Dorsolateral prefrontal cortex (tissue), 122 donors: ENCODE measurements at places on chromosomes 3 and 15.

- no peak for DNase-seq
These were observed 48.9 kb upstream of the KY start for GRCh38 chr3:134699721-134700120.

DNA sequence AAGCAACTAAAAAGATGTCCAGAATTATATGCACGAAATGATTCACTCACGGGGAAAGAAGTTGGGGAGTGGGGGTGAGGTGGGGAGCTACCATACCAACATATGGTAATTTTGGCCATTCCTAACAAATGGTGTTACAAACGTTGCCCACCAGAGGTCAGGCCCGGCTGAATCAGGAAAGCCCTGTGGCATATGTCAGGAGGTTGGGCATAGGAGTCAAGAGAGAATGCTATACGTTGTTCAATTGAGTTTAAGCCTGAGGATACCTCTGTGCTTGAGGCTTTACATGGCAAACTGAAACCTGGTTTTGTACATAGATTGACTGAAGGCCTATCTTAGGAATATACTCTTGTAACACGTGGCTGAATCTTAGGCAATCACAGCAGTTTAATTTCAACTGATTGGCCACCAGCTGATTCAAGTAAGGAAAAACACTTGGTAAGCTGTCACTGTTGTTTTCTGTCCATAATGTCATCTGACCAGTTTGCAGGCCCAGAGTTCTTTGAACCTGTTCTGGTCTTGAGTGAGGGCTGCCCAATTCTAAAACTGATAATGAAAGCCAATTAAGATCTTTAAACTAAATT lies 23.4 kb upstream of the SLC2A2 start:
- peak; percentile 50 for DNase-seq

DNA sequence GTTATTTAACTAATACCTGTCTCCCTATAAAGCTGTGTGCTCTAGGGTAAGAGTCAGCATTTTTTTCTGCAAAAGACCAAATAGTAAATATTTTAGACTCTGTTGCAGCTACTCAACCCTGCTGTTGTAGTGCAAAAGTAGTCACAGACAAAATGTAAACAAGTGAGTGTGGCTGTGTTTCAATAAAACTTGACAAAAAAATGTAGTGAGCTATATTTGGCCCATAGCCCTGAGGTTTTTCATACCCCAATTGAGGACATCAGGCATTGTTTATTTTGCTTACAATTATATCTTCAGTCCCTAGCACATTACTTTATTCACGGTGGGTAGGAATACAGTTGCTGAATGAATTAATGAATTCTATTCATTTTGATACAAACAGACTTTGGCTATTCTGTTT lies 58.7 kb upstream of the TBC1D5 start:
- DNase-seq, result no peak

GRCh38 chr3:48397767-48398681 lies 26.0 kb downstream of the FBXW12 start:
- DNase-seq, result peak; percentile 33

GRCh38 chr3:126959136-126959920 lies 23.6 kb upstream of the PLXNA1 start:
- no peak for DNase-seq

GRCh38 chr15:39934397-39935071 lies 619 bp downstream of the EIF2AK4 start:
- peak; percentile 61 for DNase-seq

- no peak for DNase-seq
These were observed 2.9 kb downstream of the ITPR1 start for GRCh38 chr3:4496087-4496452.

DNA sequence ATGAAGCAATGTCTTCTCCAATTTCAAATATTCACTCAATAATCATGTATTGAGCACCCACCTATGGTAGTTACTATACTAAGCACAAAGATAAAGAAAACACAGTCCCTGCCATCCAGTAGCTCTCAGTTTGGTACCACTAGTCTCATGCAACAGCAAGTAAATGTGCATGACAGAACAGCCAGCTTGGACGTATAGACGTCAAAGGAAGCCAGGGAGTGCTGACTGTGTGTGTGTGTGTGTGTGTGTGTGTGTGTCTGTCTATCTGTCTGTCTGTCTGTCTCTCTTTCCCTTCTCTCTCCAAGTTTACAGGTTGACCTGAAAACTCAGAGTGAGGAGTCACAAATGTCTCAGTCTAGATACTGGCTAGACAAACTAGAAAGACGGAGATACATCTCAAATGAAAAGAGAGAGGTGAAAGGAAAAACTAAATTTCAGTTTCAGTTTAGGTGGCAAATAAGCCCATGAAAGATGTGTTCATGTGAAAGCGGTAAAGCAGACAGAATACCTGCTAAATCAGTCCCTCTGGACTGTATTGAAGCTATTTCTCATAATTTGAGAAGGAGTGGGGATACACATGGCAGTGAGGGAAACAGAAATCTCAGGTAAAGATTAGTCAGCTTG lies 141.1 kb upstream of the PTPRG start:
- DNase-seq, result no peak

DNA sequence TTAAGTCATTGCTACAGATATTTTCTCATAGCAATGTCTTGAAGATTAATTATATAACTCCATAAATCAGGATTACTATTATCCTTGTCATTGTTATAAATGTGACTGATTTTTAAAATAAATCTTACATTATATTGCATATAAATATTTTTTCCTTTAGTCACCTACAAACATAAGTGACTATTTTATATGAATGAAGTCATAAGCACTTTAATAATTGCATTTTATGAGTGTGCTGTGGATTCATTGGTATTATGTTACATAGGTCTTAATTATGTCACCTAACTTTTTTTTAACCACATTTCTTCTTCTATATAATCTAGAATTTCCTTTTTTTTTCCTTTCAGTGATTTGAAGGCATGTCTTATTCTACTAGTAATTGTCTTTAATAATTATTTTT lies 1191.2 kb downstream of the NSUN3 start:
- DNase-seq, result no peak

DNA sequence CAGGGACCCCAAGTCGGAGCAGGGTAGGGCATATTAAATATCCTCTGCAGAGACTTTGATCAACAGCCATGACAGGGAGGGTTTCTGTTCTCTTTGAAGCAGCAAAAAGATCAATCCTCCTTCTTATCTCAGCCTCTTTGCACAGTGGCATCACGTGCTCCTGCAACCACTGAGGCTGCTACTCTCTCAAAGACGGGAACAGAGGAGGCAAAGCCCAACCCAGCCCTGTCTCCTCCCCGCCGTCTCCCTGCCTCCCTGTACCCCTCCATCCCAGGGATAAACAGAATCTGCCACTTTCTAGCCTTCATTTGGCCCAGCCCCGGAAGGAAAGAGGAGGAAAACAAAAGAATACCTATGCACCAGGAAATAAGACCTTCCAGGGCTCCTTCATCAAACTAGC lies 7.5 kb upstream of the TBC1D21 start:
- DNase-seq, result no peak

DNA sequence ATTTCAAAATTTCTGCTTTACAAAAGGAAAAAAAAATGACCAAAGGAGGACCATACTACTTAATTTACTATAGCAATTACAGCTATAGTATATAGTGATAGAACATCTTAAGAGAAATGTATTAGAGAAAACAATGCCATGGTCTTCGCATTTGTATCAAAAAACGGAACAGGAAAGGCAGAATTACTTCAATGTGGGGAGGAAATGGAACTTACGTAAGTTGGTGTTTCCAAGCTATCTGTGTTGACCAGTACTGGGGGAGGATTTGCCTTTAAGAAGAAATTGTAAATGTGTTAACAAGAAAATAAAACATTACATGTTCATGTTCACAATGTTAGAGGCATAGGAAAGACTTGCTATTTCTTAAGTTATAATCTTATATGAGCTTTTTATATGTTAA lies 119.9 kb upstream of the MELTF start:
- no peak for DNase-seq

GRCh38 chr3:51620543-51620942 lies 50.5 kb upstream of the TEX264 start:
- no peak for DNase-seq

DNA sequence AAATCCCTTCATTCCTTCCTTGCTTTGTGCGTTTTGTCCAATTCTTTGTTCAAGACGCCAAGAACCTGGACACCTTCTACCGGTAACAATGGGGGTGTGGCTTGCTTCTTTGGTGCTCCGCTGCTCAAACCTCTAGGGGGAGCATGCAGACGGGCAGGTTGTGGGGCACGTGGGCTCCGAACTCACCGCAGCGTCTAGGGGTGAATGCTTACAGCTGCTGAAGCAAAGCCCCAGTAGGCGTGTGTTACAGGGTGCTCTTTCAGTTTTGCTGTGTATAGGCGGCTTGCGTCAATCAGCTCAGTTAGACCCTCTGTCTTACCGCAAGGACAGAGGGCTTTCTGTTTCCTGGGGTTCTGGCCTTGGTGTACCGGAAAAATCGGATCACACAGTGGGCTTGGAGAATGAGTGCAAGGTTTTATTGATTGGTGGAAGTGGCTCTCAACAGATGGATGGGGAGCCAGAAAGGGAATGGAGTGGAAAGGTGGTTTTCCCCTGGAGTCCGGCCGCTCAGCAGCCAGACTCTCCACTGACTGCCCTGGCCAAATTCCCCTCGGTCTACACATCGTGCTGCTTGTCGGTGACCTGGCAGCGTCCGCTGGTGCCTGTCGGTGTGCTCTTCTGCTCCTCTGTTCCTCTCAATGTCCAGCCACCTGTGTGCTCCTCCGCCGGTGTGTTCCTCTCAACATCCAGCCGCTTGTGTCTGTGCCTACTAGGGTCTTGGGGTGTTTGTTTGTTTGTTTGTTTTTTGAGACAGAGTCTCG lies 1.2 kb upstream of the LRRC34 start:
- no peak for DNase-seq

DNA sequence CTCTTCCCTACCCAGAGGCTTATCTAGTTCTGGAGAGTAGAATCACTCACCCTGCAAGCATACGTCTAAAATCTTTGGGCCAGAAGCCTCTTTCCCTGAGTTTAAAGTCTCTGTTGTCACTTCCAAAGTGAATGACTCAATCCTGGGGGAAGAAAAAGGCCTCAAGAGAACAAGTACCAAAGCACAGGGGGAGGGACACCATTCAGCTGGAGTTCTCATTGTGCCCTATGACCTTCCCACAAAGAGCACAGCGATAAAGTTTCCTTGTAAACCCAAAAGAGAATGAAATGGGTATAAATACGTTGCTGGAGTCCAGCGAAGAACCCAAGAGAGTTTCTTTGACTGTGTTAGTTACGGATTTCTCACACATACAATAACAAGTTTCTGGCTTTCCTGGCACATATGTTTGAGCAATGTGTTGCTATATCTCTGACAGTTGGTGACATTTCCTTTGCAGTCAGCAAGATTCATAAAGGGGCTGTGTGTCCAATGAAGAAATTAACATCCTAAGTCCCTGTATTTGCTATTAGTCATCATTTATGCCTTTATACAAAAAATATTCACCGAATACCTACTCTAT lies 107.3 kb upstream of the PTPRG start:
- DNase-seq, result no peak

- no peak for DNase-seq
These were observed 64.0 kb downstream of the CHST2 start for GRCh38 chr3:143183665-143183964.

DNA sequence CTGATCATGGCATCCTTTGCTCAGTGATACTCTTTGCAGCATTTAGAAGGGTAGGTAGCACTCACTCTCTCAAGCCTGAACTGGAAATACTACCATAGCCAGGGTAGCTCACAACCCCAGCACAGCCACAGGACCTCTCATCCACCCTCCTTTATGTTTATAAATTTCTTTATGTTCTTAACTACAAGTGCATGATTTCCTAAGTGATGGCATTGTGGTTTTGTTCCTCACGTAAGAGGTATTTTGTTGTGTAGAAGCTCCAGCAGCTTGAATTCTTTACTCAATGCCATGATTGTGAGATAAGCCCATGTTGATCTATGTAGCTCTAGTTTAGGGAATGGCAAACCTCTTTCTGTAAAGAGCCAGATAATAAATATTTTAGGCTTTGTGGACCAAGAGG lies 7.9 kb upstream of the RTP3 start:
- no peak for DNase-seq

DNA sequence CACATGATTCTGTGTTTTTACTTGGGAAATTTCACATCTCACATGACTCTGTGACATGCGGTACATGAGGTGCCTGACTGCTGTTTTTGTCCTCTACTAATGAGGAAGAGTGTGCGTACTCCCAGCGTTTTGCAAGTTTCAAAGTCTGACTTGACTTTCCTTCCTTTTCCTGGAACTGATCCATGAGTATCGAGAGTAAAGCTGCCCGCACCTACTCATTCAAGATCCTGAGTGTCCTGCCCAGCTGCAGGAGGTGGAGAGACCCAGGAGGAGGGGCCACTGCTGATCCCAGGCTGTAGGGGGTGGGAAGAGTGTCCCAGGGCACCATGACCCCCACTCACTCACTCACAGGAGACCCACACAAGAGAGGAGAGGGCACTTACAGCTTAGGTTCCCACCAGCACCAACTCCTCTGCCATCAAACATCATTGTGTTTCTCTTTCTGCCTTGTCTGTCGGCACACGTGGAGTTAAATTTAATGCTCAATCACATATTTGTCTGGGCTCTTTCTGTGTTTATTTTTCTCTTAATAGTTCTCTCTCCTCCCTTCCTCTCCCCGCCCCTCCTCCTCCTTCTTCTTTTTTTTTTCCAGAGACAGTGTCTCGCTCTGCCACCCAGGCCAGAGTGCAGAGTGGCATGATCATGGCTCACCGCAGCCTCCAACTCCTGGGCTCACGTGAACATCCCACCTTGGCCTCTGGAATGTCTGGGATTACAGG lies 1.4 kb downstream of the CCR5AS start:
- no peak for DNase-seq

- DNase-seq, result no peak
These were observed 27.7 kb downstream of the MAGI1 start for GRCh38 chr3:66010739-66011655.

DNA sequence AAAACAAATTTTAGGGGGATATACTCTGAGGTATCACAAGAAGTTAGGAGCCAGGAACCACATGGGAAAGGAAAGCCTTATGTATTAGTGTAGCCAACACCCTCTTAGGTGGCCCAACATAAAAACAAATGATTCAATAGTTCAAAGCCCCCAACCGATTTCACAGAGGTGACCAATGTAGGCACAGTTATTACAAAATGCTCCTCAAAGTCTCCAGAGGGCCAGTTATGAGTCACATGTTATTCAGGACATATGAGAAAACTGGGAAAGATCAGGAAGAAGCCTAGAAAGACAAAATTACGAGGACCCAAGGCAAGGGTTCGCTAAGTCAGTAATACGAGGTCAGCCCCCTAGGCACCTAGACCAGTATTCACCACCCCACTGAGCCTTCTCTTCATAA lies 29.9 kb upstream of the FBN1 start:
- no peak for DNase-seq
